ENCODE measurements at places on chromosomes 3 and 15.

GRCh38 chr3:7950890-7951289, 550.7 kb upstream of the LMCD1 start:
- no peak for DNase-seq

GRCh38 chr15:48963524-48964113, at the start of gene SHC4:
SHC4 (minus strand) TSS chr15:48963919; CDS start chr15:48963015, 904 bp downstream.
- DNase-seq: peak; percentile 79

DNA sequence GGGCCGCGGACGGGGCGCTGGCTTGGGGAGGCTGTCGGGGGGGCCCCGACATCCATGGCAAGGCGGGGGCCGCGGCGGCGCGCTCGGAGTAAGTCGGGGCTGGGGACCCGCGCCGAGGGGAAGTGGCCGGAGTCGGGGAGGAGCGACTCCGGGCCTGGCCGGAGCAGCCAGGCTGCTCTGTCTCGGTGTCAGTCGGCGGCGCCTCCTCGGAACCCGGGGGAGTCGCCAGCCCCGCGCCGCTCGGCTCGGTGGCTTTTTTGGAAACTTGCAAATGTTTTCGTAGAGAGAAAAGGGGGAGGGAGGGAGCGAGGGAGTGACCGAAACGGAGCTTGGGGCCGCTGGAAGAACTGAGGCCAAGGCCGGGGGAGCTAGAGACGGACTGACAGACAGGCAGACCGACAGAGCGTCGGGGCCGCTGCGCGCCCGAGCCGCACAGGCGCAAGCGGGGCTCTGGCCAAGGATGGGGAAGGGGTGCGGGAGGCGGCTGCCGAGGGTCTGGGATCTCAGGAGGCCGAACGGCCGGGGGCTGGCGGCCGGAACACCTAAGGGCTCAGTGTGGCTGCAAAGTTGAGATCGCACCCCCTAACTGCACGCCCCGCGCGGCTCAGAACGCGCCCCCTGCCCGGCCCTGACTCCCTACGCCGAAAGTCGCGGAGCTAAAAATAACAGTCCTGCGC, 5.0 kb downstream of the PTH1R start:
- DNase-seq: no peak

DNA sequence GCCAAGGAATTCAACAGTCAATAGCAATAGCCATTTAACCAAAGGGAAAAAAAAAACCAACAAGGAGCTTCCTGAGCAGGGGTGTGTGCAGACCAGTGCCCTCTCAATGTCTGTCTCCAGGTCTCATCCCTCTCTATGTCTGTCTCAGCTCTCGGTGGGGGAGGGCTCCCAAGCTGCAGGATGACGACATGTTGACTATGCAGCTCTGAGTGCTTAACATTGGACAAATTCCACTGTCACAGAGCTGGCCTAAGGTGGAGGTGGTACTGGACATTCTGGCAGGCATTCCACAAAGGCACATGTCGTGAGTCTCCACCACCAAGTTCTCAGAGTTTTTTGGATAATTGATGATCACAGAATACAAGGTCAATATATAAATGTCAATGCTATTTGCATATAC, 2.0 kb upstream of the CAPN7 start:
- no peak for DNase-seq

DNA sequence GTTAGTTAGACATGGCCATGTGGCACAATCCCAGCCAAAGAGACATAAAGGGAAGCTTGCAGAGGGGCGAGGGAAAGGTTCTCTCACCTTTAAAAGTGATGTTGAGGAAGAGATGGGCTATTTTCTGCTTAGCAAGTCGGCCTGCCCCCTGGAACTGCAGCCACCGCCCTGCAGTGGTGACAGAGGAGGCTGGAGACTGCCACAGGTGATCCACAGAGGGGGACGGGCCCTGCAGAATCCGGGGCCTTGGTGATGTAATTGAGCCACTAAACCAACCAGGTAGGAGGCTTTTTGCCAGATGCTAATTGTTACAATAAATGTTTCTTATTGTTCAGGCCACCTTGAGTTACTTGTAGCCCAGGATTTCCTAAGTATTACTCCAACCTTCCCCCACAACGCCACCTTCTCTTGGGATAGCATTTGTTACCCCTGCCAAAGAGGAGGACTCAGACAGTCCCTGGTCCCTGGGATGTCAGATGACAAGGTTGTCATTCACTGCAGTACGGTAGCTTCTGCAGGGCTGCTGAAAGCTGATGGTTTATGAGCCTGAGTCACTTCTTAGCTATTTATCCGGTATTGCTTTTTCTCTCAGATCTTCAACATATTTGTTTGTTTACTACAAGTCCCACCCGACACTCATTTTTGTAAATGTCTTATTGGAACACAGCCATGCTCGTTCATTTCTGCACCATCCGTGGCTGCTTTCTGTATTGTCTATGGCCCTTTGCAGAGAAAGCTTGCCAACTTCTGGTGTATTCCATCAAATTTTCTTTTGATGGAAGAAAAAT, 63.3 kb upstream of the SEC61A1 start:
- DNase-seq: no peak

DNA sequence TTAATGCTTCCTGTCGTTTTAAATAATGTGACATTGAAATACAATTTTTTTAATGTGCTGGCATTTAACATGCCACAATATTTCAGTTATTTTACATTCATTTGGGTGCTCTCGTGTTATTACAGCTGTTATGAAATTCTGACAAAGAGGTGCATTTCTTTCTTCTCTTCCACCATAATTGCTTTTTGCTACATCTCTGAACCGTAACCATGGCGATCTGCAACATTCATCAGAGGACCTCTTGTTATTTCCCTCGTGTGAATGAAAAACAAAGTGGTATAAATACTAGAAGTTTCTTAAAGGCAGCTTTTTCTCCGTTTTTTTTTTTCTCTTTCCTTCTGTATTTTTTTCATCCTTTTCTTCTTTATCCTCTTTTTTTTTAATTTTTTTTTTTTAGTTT, 316.4 kb downstream of the MCTP2 start:
- no peak for DNase-seq

DNA sequence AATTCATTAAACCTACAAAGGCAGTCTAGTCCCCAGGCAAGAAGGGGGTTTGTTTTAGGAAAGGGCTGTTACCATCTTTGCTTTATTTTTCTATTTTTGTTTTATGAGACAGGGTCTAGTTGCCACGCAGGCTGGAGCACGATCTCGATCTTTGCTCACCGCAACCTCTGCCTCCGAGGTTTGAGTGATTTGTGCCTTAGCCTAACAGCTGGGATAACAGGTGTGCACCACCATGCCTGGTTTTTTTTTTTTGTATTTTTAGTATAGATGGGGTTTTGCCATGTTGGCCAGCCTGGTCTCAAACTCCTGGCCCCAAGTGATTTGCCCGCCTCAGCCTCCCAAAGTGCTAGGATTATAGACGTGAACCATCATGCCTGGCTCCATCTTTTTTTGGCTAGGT, 4.9 kb downstream of the HIGD1A start:
- DNase-seq: no peak

Measured in posterior cingulate gyrus (tissue), 11 donors.